ENCODE measurements at places on chromosomes 6 and 20. TPM values are rescaled to one million over a fixed set of nuclear protein-coding genes. Genes with fewer than 3 reads are reported as not detected.

The MCHR2 gene
- total RNA-seq: not detected

The ULBP3 gene
- not detected for total RNA-seq

The HTR1B gene
- 0.20 TPM for total RNA-seq

The ARFGEF3 gene
- 1.4 TPM for total RNA-seq

The MYH7B gene
- 2.6 TPM for total RNA-seq

The C20orf202 gene
- total RNA-seq: 0.38 TPM

The C20orf141 gene
- total RNA-seq: not detected

The PRPH2 gene
- 0.80 TPM for total RNA-seq

The CARMIL1 gene
- total RNA-seq: 18.4 TPM

DNA sequence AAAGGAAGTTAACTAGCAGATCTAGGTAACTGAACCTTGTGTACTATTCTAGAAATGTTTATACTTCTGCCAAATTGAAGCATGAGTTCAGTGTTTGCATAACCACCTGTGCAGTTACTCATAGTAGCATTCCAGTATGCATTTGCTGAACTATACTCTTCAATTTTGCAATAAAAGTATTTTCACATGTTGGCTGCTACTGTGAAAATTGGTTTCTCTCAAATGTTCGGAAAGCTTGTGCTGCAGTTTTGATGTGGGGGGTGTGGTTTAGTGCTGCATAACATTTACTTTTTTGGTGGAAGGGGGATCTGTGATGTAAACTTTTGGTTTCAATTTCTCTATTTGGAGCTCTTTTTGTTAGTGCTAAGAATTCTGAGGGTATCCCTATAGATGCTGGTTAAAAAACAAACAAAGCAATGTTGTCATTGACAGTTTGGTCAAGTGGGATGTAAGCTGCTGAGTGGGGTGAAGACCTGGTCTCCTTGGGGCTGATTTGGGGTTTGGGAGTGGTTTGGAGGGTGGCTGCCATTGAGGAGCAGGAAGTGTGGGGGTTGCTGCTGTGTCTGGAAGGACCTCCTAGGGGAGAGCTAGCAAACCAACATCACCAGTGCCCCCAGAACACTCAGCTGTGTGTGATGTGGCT is 87.8 kb downstream of the CARMIL1 start:
- no peak overlapping the region for H3K27ac ChIP-seq
- no peak overlapping the region for H3K4me3 ChIP-seq
- no peaks in the 10 kb centered on the region for H3K27me3 ChIP-seq

GRCh38 chr6:114096561-114097172 is 125.7 kb upstream of the HDAC2 start:
- no peak overlapping the region for H3K4me3 ChIP-seq
- H3K27me3 ChIP-seq: no peaks in the 10 kb centered on the region
- no peak for DNase-seq
- no peak overlapping the region for H3K27ac ChIP-seq
- H3K4me1 ChIP-seq: no peaks in the 10 kb centered on the region

DNA sequence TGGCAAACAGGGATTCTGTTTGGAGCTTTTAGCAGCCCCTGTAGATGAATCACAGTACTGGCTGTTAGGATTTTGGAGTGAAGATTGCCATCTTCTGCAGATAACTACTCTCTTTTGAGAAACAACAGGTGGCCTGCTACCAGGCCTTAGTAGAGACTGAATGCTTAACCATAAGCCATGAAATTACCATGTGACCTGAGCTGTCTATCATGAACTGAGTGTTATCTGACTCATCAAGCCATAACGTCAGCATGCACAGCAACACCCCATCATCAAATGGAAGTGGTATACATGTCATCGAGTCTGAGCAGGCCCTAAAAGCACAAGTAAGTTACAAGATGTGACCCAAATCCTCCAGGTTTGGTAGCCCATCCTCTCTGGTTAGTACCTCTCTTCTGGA is 132.6 kb downstream of the GPR63 start:
- no peaks in the 10 kb centered on the region for H3K27me3 ChIP-seq
- H3K36me3 ChIP-seq: no peaks in the 10 kb centered on the region
- DNase-seq: no peak
- no peak overlapping the region for H3K27ac ChIP-seq
- no peaks in the 10 kb centered on the region for H3K4me1 ChIP-seq

- no peaks in the 10 kb centered on the region for H3K4me1 ChIP-seq
- no peak for DNase-seq
- H3K27me3 ChIP-seq: no peaks in the 10 kb centered on the region
Measured at GRCh38 chr6:46626228-46626909, 26.2 kb downstream of the CYP39A1 start.

- no peak for DNase-seq
- no peaks in the 10 kb centered on the region for H3K36me3 ChIP-seq
- H3K4me3 ChIP-seq: no peak overlapping the region
- no peak overlapping the region for H3K27ac ChIP-seq
- no peaks in the 10 kb centered on the region for H3K27me3 ChIP-seq
Measured at GRCh38 chr6:16555550-16555949, 205.7 kb downstream of the ATXN1 start.

DNA sequence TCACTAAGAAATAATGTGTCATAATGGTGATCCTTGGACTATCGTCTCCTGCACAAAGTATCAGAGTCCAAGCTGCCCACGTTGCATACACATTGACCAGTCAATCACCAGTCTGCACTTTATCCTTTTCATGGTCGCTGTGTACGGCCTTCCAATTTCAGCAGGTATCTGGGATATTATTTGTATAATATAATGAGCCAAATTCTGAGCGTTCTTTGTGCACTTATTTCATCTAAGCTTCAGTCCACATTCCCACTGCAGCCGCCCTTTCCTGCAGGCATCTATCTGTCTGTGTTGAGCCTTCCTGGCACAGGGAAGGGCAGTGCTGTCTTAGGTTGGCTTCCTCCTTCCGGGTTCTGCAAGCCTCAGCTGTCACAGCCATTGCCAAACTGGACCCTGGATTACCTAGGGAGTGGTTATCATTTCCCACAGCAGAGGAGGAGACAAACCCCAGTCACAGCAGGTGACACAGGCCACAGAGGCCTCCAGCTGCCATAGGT is 174.3 kb downstream of the TTLL2 start:
- DNase-seq: no peak
- H3K4me1 ChIP-seq: no peaks in the 10 kb centered on the region
- H3K27me3 ChIP-seq: no peaks in the 10 kb centered on the region
- H3K4me3 ChIP-seq: no peak overlapping the region
- H3K27ac ChIP-seq: no peak overlapping the region
- no peaks in the 10 kb centered on the region for H3K36me3 ChIP-seq

- no peaks in the 10 kb centered on the region for H3K27me3 ChIP-seq
- no peaks in the 10 kb centered on the region for H3K4me1 ChIP-seq
- no peak for DNase-seq
- H3K4me3 ChIP-seq: no peak overlapping the region
- no peaks in the 10 kb centered on the region for H3K36me3 ChIP-seq
Measured at GRCh38 chr6:137119196-137120104, 54.0 kb downstream of the IL22RA2 start.

GRCh38 chr6:107931894-107932293 is 26.1 kb downstream of the SEC63 start:
- no peaks in the 10 kb centered on the region for H3K36me3 ChIP-seq
- H3K4me1 ChIP-seq: peaks cover 1% of the 10 kb centered on the region
- no peak for DNase-seq
- no peak overlapping the region for H3K27ac ChIP-seq
- H3K27me3 ChIP-seq: no peaks in the 10 kb centered on the region
- no peak overlapping the region for H3K4me3 ChIP-seq

DNA sequence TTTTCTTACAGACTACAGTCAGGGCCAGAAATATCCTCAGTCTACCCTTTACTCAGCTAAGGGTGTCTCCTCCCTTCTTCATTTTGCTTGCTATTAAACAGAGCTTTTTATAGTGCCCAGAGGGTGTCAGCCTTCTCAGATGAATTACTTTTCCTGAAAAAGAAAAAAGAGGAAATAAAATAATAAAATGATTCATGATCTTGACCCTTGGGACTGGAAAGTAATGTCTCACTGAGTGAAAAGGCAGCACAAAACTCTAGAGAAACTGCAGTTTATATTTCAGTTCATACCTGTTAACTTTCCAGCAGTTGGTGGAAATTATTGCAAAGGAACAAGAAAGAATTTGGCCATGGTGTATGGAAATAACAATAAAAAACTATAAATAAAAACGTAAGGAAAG is 170.6 kb downstream of the IBTK start:
- no peak overlapping the region for H3K27ac ChIP-seq
- no peaks in the 10 kb centered on the region for H3K27me3 ChIP-seq
- no peaks in the 10 kb centered on the region for H3K36me3 ChIP-seq
- DNase-seq: no peak
- no peak overlapping the region for H3K4me3 ChIP-seq

DNA sequence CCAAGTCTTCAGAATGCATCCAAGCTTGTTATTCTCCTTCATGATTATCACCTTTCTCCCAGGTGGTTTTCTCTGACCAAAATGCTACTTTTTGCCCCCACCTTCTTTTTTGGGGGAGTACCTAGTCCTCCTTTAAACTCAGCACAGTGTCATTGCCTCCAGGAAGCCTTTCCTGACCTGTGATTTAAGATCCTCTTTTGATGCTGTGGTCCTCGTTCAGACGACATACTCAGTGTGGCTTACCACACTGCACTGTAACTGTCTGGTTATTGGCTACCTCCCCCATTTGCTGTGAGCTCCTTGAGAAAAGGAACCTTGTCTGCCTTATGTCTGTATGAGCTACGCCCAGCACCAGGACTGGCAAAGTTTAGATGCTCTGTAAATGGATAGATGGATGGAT is 14.6 kb downstream of the SAYSD1 start:
- H3K27me3 ChIP-seq: no peaks in the 10 kb centered on the region
- no peak overlapping the region for H3K27ac ChIP-seq

DNA sequence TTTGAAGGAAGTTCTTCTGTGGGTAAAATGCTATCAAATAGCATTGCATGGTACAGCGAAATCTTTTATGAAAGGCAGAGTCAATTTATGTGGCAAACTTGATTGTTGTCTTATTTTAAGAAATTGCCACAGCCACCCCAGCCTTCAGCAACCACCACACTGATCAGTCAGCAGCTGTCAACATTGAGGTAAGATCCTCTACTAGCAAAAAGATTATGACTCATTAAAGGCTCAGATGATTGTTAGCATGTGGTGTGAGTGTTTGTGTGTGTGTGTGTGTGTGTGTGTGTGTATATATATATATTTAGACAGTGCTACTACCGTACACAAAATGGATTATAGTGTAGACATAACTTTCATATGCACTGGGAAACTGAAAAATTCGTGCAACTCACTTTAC is 27.8 kb downstream of the LRRN4 start:
- peaks cover 5% of the 10 kb centered on the region for H3K4me1 ChIP-seq
- no peaks in the 10 kb centered on the region for H3K27me3 ChIP-seq
- DNase-seq: no peak
- no peak overlapping the region for H3K27ac ChIP-seq
- no peak overlapping the region for H3K4me3 ChIP-seq

DNA sequence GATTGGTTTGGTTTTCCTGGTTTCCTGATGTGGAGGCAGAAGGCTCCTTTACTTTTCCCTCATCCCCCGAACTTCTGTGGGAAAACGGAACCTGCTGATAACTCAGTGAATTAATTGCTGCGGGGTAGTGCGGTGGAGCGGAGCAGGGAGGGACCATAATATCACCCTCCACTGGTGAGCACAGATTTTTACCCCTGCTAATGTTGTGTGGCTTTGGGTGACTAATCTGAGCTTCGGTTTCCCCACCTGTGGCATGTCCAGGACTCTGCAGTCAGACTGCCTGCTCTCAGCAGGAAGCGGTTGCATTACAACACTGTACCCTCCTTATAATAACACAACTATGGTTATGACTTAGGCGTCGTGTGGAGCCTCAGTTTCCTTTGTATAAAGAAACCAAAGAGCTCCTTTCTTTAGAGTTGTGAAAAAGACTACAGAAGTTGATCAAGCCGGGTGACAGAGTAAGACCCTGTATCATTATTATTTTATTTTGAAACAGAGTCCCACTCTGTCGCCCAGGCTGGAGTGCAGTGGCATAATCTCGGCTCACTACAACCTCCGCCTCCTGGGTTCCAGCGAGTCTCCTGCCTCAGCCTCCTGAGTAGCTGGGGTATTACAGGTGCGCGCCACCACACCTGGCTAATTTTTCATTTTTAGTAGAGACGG is 2.2 kb upstream of the ID1 start:
- no peak overlapping the region for H3K4me3 ChIP-seq
- DNase-seq: no peak
- H3K27me3 ChIP-seq: no peaks in the 10 kb centered on the region
- H3K27ac ChIP-seq: no peak overlapping the region

GRCh38 chr6:43715056-43715788 is 27.6 kb upstream of the MRPS18A start:
- no peak overlapping the region for H3K27ac ChIP-seq
- H3K36me3 ChIP-seq: no peaks in the 10 kb centered on the region
- peaks cover 20% of the 10 kb centered on the region for H3K4me1 ChIP-seq
- H3K27me3 ChIP-seq: no peaks in the 10 kb centered on the region
- DNase-seq: no peak

- H3K27ac ChIP-seq: no peak overlapping the region
- no peaks in the 10 kb centered on the region for H3K36me3 ChIP-seq
- no peak overlapping the region for H3K4me3 ChIP-seq
- DNase-seq: no peak
- H3K27me3 ChIP-seq: no peaks in the 10 kb centered on the region
Measured at GRCh38 chr6:151109361-151109760, 130.4 kb upstream of the AKAP12 start.

DNA sequence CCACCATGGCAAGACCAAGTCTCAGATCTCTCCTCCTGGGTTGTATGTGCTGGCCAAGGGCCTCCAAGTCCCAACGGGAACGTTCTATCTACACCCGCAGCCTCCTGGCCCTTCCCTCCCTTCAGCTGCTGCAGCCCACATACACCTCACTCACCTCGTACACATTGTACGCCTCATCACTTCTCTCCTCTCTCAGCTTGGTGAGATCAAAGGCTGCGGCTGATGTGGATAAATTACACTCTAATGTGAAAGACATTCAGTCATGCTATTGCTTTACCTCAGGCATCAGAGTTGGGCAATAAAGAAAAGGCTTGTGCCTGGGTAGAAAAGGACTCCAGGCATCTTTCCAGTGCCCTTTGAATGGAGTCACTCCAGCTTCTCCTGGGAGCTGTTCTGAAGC is 135.3 kb upstream of the FOXQ1 start:
- no peaks in the 10 kb centered on the region for H3K27me3 ChIP-seq
- DNase-seq: no peak
- H3K27ac ChIP-seq: no peak overlapping the region
- H3K36me3 ChIP-seq: no peaks in the 10 kb centered on the region
- H3K4me3 ChIP-seq: no peak overlapping the region

GRCh38 chr20:52948491-52948890 is 23.7 kb upstream of the TSHZ2 start:
- no peak overlapping the region for H3K4me3 ChIP-seq
- H3K36me3 ChIP-seq: no peaks in the 10 kb centered on the region
- no peak for DNase-seq
- H3K27ac ChIP-seq: no peak overlapping the region

DNA sequence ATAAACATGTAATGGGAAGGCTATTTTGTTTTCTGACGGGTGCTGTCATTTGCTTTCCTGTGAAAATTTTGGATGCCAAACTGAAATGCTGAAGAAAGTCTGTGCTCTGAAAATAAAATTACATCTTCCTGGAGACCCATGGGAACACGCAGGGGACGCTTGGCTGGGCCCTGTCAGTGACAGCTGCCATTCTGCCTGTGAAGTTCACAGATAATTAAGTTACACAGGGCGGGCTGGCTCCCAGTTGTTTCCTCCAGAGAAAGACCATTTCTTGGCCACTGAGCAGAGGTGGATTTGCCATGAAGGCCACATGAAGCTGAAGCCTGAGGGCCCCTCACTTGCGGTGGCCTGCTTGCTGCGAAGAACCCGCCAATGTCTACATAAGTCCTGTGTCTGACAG is 93.5 kb downstream of the TMEM170B start:
- no peaks in the 10 kb centered on the region for H3K4me1 ChIP-seq
- no peaks in the 10 kb centered on the region for H3K36me3 ChIP-seq
- no peak for DNase-seq
- no peak overlapping the region for H3K4me3 ChIP-seq
- no peaks in the 10 kb centered on the region for H3K27me3 ChIP-seq
